ENCODE measurements at places on chromosomes 2 and 18.

GRCh38 chr2:118264232-118264990 is 176.1 kb downstream of the INSIG2 start:
- DNase-seq, result no peak

DNA sequence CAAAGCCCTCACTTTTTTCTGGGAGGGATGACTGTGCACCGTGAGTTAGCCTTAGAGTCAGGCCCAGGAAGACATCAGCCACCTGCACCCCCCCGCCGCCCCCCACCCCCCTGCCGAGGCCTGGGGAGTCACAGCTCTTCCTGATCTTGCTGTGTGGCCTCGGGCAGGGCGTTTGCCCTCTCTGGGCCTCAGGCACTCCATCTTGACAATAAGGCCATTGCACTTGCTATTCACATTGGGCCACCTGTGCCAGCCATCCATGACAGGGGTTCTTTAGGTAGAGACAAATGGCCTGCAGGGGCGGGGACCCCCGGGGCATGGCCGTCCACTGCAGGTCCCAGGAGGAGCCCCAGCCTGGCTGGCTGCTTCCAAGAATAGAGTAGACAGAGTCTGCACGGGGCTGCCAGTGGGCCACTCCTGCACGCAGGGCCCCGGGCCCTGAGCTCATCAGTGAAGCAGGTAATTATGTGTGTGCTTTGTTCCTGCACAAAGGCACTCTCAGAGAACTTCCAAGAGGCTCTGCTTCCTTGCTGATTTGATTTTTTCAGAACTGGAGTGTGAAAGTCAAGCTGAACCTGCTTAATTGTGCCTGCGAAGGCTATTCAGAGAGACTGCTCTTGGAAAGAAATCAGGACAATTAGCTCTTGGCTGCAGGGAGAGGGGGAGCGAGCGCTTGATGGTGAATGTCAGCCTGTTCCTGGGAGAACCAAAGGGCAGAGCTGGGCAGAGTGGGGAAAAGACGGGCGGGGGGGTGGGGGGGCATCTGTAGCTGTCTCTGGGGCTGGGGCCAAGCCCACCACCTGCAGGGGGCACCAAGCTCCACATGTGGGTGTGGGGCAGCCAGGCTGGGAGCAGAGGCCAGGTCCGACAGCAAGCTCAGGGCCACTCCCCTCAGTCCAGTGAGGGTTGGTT is 40.3 kb downstream of the RRM2 start:
- DNase-seq, result peak; percentile 29

- no peak for DNase-seq
These were observed 692.3 kb downstream of the RNF144A start for GRCh38 chr2:7609556-7609955.

DNA sequence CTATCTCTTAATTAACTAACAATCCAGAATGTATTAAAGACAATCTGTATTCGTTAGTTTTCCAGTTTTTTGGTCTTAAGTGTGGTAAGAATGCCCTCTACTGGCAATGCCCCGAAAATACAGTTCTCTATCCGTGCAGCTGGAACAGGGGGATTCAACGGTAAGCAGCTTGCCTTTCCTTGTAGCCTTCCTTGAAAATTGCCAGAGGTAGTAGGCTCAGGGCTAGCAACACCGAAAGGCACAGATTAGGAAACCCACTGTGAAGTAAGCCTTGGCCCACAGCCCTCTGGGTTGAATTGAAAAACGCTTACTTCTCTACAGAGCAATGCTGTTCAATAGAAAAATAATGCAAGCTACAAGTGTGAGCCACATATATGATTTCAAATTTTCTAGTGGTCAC is 17.1 kb upstream of the VPS4B start:
- DNase-seq, result peak; percentile 62

GRCh38 chr2:176114930-176115625 is 1.5 kb upstream of the HOXD10 start:
- no peak for DNase-seq

GRCh38 chr2:74146929-74147726 is 584 bp downstream of the BOLA3 start:
- peak; percentile 10 for DNase-seq

DNA sequence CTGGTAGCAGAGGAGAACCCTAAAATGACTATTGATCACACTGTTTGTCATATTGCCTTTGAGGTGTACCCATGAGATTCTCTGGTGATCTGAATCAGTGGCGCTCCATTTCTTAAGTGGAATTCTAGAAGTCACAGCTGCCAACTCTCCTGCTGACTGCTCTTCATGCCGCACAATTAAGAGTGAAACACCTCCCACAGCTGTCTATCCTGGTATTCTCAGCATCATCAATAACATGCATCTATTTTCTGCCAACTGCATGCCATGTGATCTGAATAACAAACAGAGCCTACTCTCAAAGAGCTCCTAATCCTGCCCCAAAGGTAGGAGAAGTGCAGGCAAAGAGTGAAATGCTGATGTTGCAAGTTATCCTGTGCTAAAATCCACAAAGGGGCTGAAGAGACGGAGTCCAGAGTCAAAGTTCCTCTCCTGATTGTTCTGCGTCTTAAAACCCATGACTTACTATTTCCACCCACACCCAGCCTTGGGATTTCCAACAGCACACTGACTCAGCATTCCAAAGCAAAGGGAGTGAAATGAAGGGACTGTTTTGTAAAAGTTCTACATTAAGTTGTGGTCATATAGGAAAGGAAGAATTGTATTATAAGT is 13.7 kb upstream of the DAPL1 start:
- no peak for DNase-seq

DNA sequence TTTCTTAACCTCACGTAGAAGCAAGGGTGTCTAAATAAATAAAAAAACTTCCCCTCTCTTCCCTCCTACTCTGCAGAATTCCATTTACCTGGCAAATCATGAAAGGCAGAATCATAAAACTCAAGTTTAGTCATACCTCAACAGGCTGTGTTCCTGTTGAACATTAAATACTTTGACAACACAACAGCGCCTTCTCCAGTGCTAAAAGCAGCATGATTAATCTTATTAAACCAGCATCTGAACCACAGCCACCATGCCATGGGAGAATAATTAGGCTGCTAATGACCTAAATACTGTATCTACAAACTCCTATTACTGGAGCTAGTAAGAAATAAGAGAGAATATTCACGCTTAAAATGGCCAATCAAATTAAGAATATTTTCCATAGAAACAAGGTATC is 68.1 kb downstream of the CDH2 start:
- DNase-seq, result no peak

DNA sequence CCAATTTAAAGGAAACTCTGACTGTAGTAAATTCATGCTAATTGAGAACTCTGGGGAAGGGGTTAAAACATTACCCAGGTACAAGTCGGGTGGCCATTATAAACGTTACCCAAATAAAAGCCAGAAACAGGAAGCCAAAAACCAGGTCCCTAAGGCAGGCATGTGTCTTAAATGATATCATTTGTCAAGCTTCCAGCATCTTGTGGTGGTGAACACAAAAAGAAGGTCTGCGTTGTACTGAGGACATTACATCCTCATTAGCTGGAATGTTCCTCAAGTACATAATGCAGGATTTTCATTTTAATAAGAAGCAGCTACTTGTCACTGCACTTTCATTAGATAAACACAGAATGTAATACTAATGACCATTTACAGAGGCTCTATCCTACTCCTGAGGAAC is 10.9 kb downstream of the PTGR3 start:
- no peak for DNase-seq

DNA sequence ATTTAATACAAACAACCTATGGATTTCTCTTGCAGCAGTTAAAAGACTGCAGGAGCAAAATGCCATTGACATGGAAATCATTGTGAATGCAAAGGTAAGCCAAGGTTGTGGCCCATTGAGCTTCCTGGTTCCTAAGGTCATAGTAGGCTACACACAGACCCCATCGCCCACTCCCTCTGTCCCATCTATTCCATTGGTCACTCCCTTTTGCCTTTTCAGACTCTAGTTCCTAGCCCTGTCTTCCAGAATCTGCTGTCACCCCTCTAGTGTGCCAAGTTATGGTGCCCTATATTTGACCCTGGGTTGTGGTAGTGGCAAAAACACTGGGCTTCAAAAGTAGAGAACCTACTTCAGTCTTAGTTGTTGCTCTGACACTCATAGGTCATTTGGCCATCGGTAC is 44.7 kb downstream of the UGP2 start:
- no peak for DNase-seq

DNA sequence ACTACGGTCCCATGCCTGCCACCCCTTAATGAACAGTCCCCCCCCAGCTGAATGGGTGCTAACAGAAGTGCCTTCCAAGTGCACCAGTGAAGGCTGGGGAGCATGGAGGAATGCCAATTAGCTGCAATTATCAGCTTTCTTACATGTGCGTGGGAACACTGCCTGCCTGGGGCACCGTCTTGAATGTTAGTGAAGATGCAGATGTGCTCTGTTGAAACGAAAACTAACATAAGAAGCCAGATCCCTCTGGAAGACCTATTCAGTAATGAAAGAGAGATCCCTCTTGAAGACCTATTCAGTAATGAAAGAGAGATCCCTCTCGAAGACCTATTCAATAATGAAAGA is 154.5 kb downstream of the CLIP4 start:
- no peak for DNase-seq

DNA sequence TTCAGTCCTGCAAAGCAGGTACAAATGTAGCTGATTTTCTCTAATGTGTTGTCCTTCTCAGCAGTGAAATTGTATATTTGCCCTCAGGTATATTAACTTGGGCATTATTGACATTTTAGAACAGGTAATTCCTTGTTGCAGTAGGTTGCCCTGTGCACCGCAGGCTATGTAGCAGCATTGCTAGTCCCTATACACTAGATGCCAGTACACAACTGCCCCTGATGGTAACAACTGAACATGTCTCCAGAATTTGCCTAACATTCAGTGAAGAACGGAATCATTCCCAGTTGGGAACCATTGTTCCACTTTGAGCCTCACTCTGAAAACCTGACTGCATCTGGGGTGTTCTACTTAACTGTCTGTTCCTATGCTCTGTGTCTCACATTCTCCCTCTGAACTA is 23.1 kb upstream of the TFPI start:
- no peak for DNase-seq

GRCh38 chr2:99841749-99842148 is 300.6 kb downstream of the AFF3 start:
- DNase-seq, result no peak

DNA sequence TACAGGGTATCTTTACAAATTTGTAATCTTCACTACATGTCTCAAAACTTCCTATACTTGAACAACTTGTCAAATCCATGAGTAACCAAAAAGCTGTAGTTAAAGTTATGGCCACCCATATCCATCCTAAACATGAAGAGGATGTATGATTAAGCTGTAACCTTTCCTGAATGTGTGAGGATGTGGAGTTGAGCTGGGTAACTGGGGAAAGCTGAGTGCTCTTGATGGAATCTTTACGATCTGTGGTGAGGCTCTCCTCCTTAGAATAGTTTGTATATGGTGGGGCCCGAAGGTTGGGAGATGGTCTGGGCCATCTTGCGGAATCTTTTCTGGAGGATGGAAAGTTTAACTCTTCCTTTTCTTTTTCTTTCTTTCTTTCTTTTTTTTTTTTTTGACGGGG is 29.4 kb downstream of the DPP4 start:
- no peak for DNase-seq

DNA sequence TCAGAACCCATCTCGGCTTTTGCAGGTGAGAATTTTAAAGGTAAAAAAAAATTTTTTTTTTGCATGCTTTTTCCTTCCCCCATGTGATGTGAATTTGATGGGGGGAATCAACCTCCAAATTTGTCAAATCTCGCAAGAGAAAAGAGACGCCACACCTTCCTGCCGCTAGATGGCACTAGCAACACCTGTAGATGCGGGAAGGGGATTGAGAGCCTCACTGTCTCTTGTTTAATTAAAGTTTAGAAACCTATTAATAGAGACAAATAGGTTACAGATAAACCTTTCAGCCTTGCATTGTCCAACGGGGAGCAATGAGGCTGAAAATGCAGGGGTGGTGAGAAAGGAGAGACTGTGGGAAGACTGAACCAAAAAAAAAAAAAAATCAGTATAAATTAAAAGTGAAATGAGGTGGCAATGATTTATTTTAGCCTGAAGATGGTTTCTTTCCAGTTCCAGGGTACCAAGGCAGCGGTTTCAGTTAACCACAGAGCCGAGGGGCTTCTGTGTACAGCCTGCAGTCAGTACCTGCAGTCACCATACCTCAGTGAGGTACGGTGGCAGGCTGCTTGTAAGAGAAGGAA is 84.6 kb downstream of the NRP2 start:
- peak; percentile 55 for DNase-seq

- DNase-seq, result peak; percentile 74
These were observed 53.6 kb downstream of the TMEM178A start for GRCh38 chr2:39719317-39719716.

DNA sequence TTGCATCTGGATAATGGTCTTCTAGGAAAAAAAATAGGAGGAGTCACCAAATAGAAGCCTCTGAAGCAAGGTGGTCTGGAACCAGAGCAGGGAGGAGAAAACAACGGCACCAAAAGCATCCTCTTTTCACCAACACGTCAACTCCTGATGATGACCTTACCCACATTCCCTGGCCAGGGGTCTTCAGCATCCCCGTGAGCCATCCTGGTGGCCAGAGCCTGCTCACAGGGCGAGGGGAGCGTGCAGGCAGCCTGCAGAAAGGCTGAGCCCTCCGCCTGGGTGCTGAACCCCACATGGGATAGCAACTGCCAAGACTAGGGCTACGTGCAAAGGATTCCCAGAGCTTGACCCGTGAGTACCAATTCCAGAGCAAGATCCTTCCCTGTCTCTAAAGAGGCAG is 191.0 kb downstream of the NDUFA10 start:
- no peak for DNase-seq

GRCh38 chr18:45039376-45039775 is 358.7 kb downstream of the SETBP1 start:
- no peak for DNase-seq

DNA sequence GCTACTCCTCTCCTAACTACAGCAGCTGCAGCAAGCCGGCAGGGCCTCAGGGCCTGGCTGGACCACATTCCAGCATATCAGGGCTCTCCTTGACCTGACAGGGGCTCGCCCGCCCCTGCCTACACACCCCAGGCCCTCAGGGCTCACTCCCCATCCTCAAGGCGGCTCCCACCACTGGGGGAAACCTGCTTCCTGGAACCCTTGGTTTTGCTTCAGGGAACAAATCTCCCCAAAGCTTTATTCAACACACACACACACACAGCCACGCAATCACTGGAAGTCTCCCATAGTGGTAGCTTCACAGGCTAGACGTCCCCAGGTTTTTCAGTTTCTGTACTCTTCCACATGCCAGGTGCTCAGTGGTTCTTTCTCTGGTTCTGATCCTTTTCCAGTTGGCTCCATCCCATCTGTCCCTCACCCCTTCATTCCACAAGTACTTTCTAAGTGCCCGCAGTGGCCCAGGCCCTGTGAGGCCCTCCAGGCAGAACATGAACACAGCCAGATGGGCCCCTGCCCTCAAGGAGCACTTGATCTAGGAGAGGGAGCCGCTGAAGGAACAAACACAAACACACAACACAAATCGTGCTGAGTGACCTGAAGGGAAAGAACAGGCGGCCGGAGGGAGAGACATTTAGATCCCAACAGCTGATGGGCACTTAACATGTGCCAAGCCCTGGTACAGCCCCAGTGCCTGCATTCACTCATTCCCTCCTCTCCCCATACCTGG is 51.1 kb downstream of the TNS1 start:
- DNase-seq, result no peak

- no peak for DNase-seq
These were observed 40.1 kb downstream of the CRACDL start for GRCh38 chr2:98895901-98896300.
